ENCODE measurements at places on chromosomes 1 and 21.

DNA sequence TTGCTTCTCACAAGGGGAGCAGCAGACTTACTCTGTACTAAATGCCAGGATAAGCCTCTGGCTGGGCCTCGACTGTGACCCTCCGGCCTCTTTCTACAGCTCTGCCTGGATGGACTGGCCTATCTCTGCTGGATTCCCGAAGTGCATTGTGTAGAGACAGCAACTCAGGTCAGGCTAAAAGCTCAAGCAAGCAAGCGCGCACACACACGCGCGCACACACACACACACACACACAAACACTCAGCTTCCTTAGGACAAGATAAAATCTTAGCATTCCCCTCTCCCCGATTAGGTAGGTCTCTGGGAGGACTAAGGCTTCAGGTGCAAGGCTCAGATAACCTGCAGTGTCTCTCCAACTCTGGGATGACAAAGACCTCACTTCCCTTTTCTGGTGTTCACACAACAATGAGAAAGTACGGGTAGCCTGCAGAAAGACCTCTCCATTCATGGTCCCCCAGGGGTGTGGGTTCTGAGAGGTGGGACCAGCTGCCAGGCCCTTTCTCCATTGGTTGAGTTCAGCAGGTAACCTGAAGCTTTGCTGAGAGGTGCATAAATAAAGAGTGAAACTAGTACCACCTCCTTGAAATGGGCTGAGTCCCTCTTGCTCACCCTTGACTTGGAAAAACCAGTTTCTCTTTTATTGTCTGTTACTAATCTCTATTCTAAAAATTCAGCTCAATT is 155.1 kb upstream of the CAMK1G start:
- peak; percentile 73 for DNase-seq

DNA sequence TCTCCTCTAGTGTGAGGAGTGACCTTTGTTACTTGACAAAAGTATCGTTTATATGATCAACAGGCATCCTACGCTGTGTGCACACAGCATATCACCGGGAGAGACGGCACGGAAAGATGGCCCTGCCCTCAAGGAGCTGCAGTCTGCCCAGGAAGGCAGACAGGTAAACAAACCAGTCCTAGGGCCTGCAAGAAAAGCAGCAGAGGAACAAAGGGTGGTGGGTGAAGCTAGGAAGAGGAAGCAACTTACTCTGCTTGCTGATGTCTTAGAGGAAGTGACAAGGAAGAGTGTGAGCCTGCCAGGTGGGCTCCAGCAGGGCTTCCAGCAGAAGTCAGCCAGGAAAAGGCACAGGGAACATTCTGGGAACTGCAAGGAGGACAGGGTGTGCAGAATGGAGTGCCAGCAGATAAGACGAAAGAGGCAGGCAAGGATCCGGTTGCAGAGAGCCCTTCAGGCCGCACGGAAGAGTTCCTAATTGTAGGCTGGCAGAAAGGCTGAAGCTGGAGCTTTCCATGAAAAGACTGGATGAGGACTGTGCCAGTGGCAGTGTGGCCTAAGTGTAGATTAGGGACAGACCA is 106.7 kb downstream of the SLC45A1 start:
- peak; percentile 53 for DNase-seq

DNA sequence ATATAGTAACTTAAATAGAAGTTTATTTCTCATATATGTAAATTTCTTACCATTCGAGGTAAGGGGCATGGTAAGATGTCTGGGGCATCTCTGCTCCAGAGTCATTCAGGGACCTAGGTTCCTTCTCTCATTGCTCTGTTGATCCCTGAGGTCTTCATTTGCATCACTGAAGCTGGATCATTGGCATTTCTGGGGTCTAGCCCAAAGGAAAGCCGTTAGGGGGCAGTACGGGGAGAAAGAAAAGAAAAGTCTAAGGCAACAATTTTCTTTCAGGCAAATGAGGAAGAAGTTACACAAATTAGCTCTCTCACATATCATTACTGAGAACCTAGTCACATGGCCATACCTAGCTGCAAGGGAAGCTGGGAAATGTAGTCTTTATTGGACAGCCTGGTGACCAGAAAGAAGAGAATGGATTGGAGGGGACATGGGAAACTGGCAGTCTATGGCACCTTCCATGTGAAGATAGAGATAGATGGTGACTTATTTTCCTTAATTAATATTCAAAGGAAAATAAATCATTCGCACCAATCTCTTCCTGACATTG is 10.2 kb upstream of the SUSD4 start:
- DNase-seq, result no peak

- DNase-seq, result no peak
Observed at GRCh38 chr1:33241866-33242265, 14.4 kb upstream of the ZNF362 start.

- no peak for DNase-seq
Observed at GRCh38 chr1:111535256-111536191, 32.1 kb upstream of the ADORA3 start.

- no peak for DNase-seq
Observed at GRCh38 chr1:76998582-76999223, 131.4 kb downstream of the ST6GALNAC5 start.

GRCh38 chr1:196438329-196438728 is 169.9 kb downstream of the KCNT2 start:
- DNase-seq, result no peak

DNA sequence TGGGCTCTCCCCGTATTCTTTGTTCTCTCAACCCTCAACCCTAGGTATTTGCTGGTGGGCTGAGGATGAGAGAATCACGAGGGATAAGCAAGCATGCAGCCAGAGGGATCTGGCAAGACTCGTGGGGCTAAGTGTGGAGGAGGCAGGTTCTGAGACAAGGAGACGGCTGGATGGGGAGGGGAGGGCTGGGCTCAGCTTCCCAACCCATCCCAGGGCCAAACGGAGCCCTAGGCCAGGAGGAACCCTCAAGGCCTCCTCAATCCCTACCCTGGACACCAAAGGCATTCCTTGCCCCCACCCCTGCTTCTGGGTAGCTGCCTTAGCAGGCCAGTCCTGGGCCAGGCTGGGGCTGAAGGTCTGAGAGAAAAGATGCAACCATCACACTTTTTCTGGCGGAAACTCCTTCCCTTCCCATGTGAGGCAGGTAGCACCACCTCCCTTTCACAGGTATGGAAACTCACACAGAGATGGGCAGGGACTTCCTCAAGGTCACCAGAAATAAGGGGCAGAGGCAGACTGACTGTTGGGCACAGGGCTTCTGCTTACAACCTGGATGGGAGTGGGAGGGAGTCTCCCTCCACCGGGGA is 6.2 kb downstream of the MEF2D start:
- DNase-seq, result no peak

GRCh38 chr1:86756062-86756406 is 51.7 kb downstream of the SH3GLB1 start:
- DNase-seq, result no peak

DNA sequence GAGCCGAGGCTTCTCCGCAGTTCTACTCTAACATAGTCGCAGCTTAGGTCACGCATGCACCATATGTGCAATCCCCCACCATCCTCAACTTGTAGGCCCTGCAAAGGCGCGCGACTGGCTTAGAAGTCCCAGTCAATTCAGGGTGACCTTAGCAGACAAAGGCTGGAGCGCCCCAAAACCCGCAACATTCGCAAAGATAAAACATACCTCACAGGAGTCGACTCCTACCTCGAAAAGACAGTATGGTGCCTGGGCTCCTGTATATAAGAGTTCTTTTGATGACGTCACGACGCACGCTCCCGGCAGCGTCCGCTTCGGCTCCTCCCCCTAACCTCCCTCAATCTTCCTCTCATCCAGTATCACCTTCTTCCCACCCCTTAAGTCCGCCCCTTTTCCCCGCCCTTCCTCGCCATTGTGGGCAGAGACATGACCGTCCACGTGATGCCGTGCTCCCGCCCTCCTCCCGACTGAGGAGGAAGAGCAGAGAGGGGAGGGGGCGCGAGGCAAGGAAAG is at the start of gene GAS5:
TSS of gene GAS5 (minus strand) at position 237 of the 513 bp plus-strand sequence.
- DNase-seq, result peak; percentile 98

GRCh38 chr1:166884040-166884642 is 8.1 kb upstream of the TADA1 start:
- DNase-seq, result peak; percentile 91

GRCh38 chr1:182051938-182052337 is 9.6 kb downstream of the ZNF648 start:
- DNase-seq, result no peak
